ENCODE measurements at places on chromosomes 11 and 22.

DNA sequence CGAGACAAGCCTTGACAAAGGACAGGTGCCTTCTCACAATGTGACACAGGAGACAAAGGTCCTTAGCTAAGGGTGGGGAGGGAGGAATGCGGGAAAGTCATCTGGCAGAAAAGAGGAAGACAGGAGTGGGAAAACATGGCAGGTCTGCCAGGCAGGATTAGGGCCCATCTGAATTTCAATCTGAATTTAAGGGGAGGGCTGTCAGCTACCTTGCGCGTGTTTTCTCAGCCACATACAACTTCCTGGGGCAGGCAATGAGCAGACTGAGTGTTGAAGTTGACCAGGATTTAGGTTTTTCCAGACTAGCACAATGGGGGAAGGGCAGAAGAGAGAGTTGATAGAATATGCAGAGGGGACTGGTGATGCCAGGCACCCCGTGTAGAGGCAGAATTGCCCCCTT lies 66.7 kb upstream of the LARGE1 start:
- no peak for DNase-seq

GRCh38 chr22:23169043-23169406 lies 11.3 kb upstream of the BCR start:
- DNase-seq, result no peak

DNA sequence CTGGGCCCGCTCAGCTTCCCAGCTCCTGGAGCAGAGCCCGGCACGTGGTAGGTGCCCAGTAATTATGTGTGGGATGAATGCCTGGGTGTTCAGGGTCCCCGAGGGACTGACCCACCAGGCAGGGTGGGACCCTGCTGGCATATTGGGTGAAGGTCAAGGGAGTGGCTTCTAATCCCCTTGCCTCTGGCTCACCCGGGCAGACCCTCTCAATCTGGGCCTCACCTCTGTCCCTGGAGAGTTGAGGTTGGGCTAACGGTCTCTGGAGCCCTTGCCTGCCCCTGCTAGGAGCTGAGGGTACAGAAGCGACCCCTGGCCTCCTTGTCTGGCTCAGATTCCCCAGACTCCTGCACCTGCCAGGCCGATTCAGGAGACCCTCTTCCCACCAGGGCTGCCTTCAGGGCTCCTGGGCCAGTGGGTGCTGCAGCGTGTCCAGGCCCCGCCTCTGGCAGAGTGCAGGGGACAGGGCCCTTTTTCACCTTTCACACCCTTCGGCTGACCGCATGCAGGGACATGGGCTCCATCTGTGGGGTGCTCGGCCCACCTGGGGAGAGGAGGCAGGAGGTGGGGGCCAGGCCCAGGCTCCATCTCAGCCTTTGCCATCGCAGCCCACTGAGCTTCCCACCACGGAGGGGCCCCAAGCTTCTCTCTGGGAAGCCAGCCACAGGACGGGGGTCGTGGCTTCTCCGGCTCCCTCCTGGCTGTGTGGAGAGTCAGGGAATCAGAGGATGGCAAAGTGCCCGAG lies 3.8 kb upstream of the CTSD start:
- no peak for DNase-seq

- no peak for DNase-seq
These were observed 1.0 kb upstream of the PRDM10 start for GRCh38 chr11:130003717-130004001.

DNA sequence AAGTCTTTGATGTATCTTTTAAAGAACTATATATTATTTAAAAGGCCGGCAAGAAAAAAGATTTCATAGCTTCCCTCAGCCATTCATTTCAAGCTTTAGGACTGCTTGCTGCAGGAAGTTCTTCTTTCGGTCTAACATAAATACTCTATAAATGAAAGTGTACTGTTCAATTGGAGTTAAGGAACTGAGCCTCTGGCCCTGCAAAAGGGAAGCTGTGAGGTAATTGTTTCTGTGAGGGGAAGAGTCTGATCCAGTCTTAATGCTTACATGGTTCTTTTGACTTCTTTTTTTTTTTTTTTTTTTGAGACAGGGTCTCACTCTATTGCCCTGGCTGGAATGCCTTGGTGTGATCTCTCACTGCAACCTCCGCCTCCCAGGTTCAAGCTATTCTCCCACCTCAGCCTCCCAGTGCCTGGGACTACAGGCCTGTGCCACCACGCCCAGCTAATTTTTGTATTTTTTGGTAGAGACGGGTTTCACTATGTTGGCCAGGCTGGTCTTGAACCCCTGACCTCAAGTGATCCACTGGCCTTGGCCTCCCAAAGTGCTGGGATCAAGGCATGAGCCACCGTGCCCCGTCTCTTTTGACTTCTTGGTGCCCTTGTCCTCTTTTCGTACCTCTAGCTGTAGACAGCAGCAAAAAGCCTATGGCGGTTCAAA lies 4.7 kb upstream of the TRIM29 start:
- no peak for DNase-seq

DNA sequence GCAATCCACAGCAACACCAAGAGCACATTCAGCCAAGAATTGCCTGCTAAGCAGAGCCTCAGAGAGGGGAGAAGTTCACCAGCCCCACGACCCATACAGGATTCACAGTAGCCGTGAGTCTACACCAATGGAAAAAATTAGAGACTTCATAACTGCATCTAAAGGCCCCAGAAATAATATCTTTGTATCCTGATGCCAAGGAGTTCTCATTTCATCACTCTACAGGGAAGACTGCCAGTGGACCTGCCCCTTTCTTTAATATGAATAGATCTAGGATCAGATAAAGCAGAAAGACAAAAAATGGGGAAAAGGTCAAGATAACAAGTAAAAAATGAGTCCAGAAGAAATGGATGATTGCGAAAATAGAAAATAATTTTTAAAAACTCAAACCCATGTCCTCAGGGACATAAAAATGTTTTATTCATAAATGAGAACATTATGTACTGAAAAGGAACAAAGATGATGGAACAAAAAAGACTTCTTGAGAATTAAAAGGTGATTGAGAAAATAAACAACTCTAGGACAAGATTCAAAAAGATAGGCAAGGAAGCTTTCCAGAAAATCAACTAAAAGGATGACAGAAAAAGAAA lies 9.5 kb downstream of the APOL3 start:
- no peak for DNase-seq

DNA sequence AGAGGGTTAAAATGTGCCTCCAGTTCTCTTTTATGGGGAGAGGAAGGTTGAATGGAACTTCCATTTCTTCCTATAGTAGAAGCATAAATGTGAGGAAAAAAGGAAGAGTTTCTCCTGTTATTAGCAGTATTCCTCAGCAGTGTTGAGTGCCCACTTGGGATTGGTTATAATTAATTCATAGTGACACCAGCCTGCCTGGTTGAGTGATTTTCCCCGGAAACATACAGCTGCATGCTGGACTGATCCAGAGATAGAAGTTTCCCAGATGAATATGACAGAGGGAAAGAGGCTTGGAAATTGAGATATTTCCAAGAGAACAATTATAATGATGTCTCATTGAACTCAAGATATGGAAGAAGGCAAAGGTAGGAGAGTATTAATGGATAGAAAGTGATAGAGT lies 28.3 kb downstream of the RAB39A start:
- no peak for DNase-seq

- no peak for DNase-seq
These were observed 134.3 kb upstream of the C11orf58 start for GRCh38 chr11:16603890-16604793.

DNA sequence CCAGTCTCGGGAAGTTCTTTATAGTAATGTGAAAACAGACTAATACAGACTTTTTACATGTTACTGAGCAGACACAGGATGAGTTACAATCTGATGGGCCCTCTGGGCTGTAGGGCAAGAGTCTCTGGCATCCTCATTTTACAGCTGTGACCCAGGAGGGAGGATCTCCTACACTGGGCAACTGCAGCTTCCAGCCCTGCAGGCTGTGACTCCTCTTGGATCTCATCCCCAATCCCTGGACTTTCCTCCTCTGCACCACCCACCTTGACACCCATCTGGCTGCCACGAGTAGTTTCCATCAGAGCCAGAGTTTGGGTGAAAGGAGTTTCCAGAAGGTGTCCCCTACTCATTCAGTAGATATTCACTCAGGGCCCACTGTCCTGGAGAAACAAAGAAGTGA lies 48.9 kb upstream of the MYEOV start:
- no peak for DNase-seq

Data from activated CD4-positive, alpha-beta T cell treated with anti-CD3 and anti-CD28 coated beads for 1 hour (primary cell).